T-helper 9 cell (primary cell): ENCODE measurements at places on chromosomes 12 and 14.

DNA sequence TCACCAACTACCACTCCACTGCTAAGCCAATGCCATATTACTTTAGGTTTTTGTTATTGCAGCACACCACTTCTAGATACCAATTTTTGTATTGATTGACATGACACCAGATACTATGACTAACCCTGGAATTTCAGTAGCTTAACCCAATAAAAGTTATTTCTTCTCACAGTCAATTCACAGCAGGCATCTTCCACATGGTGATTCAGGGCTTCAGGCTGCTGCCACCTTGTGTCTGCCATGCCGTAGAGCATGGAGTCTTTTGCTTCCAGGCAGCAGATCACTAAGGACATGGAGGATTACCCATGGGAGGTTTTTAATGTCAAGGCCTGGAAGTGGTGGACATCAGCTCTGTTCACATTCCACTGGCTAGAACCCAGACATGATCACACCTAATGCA lies 56.4 kb upstream of the LTA4H start:
- no peak for DNase-seq

- no peak for DNase-seq
Measured at GRCh38 chr14:79861111-79861510, 350.2 kb downstream of the DIO2 start.

DNA sequence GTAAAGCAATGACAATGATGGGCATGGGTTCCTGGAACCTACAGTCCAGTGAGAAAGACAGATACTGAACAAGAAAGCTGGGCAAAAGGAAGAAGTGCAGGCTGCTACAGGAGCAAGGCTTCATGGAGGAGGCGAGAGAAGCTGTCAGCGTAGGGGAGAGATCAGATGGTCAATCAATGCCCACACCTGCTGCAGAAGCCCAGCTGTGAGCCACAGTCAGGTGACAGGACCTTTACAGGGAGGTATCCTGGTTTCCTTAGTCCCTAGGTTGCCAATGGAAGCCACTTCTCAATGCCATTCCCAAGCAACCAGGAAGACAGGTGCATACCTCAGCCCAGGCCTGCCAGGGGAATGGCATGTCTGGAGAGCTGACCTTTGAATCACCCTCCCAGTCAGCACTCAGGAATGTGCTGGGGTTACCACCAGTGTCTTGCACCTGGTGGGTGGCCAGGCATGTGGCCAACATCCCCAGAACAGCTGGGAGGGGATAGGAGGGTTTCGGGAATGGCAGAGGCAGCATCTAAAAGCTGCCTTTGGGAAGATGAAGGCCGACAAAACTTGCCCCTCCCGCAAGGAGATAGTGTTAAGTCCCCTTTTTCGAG lies 170.3 kb downstream of the TTC7B start:
- DNase-seq = no peak

DNA sequence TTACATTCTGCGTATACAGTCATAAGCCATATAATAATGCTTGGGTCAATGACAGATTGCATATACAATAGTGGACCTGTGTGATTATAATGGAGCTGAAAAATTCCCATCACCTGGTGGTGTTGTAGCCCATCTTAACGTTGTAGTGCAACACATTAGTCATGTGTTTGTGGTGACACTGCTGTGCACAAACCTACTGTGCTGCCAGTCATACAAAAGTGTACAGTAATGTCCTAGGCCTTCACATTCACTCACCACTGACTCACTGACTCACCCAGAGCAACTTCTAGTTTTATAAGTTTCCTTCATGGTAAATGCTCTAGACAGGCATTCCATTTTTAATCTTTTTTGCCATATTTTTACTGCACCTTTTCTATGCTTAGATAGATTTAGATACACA lies 194.8 kb upstream of the SEL1L start:
- DNase-seq = no peak

DNA sequence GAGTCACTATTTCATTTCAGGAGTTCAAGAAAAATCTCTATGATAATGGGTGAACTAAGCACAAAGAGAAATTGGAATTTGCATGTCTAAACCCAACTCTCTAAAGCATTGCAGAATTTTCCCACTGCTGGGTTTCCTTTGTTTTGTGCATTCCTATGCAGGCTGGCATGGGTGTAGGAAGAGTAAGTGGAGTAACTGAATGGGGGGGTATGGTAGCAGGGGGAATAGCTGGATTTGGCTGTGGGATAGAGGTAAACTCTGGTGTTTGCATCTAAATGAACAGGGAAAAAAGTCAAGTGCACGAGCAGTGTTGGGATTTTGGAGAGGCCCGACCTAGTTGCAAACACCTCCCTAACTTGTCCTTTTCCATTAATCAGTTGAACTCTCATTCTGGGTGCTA lies 159.1 kb downstream of the ANO4 start:
- no peak for DNase-seq
